Osteocyte (in vitro differentiated cells): ENCODE measurements at places on chromosomes 7 and 10. TPM values are rescaled to one million over a fixed set of nuclear protein-coding genes. Genes with fewer than 3 reads are reported as not detected.

GRCh38 chr7:17444673-17445072, 146.2 kb downstream of the AHR start:
- no peak overlapping the region for H3K4me3 ChIP-seq
- H3K27ac ChIP-seq = peak overlapping the region; percentile 70
- no peaks in the 10 kb centered on the region for H3K27me3 ChIP-seq
- no peak for DNase-seq

DNA sequence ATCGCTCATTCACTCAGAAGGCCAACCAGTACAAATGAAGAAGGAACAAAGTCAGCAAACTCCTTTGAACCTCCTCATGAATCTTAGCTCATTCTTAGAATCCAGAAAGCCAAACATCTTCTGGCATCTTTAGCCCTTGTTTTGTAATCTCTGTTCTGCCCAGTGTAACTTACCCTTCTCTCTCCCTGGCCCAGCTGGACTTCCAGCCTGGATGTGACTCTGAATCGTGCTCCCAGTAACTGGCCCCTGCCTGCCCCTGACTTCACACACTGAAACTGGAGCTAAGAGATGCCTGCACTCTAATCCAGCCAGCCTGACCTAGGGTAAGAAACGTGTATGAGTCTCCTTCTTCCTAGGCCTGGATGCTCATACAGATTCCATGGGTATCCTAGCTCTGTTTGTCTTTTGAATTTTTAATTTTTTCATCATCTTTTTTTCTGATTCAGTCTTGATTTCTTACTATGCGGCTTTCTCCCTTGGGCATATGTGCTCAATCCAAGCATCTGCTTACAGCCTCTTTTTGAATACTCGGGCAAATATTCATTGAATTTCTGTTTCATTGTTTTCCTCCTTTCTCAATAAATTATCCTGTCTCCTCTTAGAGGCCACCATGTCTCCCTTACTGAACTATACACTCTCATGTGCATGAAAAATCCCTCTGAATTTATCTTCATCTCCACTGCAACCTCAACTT, 845.6 kb upstream of the AUTS2 start:
- DNase-seq = no peak
- no peaks in the 10 kb centered on the region for H3K4me1 ChIP-seq
- peaks cover 3% of the 10 kb centered on the region for H3K27me3 ChIP-seq
- H3K36me3 ChIP-seq = no peaks in the 10 kb centered on the region
- H3K27ac ChIP-seq = no peak overlapping the region

The GRID1 gene
- total RNA-seq = 0.11 TPM in 1 of 2 replicates, not detected in the other

The ITGA8 gene
- 6.9 and 7.5 TPM in 2 replicates for total RNA-seq

DNA sequence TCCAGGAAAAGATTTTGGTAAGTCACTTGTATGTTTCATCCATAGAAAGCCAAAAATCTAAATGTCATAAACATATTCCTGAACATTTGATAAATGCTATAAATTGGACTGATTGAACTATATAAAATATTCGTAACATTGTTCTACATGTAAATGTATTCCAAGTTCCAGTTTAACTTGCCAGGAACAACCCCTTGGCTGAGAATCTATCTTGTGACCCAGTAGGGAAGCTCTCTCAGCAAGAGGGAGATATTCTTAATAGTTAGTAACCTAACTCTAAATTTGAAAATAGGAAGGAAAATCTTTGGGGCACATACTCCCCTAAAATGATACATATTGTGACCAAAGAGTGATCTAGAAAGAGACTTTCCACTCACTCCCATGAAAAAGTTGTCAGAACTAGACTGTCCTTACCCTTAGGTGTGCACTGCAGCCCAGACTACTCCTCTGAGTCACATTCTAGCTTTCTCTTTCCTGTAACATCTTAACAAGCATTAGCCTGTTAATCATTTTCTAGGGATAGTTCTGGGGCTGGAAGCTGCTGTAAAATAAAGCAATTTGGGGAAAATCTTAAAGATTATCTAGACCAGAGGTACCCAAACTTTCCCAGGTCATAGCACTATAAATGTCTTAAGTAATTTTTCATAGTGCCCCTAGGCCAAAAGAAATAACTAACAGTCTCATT, 73.7 kb upstream of the SKAP2 start:
- no peak for DNase-seq
- no peaks in the 10 kb centered on the region for H3K36me3 ChIP-seq
- no peak overlapping the region for H3K4me3 ChIP-seq
- no peaks in the 10 kb centered on the region for H3K4me1 ChIP-seq
- H3K27me3 ChIP-seq = peaks cover 3% of the 10 kb centered on the region

The GARIN1A gene
- total RNA-seq = 3.9 TPM in 2 replicates

The CPN1 gene
- total RNA-seq = not detected in 2 replicates

The SPDYE9 gene
- not detected in 2 replicates for total RNA-seq

GRCh38 chr10:64113792-64114191, 592.6 kb downstream of the REEP3 start:
- H3K27me3 ChIP-seq = no peaks in the 10 kb centered on the region
- no peak overlapping the region for H3K27ac ChIP-seq
- no peak for DNase-seq
- H3K36me3 ChIP-seq = no peaks in the 10 kb centered on the region

DNA sequence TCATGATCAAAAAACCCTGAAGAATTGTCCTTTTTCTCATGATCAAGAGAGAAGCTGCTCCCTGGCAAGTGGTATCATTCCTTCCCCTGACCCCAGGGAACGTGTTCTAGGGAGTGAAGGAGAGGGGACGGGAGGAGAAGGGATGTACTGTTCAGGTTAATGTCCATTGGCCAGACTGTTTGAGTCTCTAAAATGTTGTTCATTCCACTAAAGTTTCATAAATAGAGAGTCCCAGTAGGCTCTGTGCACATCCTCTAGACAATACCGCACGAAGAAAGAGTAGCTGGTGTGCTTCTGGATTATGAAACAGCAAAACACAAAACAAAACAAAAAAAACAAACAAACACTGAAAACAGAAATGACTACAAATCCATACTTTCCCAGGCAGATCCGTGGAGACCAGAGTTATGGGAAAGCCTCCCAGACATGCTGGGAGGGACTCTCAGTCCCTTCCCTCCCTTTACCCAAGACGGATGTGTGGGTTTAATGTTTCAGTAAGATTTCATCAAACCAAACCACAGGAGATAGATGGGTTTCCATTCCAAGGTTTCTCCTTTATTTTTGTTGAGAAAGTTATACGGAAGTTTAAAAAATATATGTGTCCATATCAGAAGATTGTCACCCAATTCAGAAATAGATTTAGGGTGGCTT, 66.5 kb upstream of the TNS3 start:
- H3K27me3 ChIP-seq = no peaks in the 10 kb centered on the region
- H3K4me3 ChIP-seq = peak overlapping the region; percentile 1
- H3K4me1 ChIP-seq = peaks cover 62% of the 10 kb centered on the region
- H3K27ac ChIP-seq = peak overlapping the region; percentile 78

The MAP3K8 gene
- 11.5 and 13.7 TPM in 2 replicates for total RNA-seq

GRCh38 chr10:103669243-103669929, 175.9 kb downstream of the NEURL1 start:
- H3K27ac ChIP-seq = no peak overlapping the region
- DNase-seq = no peak
- H3K4me3 ChIP-seq = no peak overlapping the region
- H3K4me1 ChIP-seq = peaks cover 16% of the 10 kb centered on the region

The SORBS1 gene
- total RNA-seq = 1.7 TPM in 2 replicates

GRCh38 chr7:43141091-43141490, 28.6 kb downstream of the HECW1 start:
- H3K36me3 ChIP-seq = no peaks in the 10 kb centered on the region
- H3K4me1 ChIP-seq = peaks cover 29% of the 10 kb centered on the region
- H3K4me3 ChIP-seq = no peak overlapping the region
- no peak overlapping the region for H3K27ac ChIP-seq

DNA sequence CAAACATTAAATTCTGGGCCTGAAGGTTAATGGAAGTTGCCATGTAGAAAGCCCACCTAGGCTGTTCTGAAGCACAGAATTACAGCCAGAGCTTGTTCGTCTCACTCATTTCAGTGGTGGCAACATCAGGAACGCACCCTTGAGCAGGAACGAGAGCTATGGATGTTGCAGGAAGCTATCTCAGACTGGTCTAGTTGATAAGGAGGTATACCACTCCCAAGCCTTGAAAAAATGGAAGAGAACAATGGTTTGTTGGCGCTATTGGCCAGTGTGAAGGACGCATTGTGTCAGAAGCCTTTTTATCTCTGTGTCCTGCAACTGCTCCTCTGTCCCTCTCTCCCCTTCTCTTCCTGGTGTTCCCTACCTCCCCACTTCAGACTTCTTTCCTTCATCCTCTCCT, 60.9 kb upstream of the RAPGEF5 start:
- H3K4me1 ChIP-seq = peaks cover 5% of the 10 kb centered on the region
- no peak for DNase-seq
- H3K36me3 ChIP-seq = no peaks in the 10 kb centered on the region
- H3K27me3 ChIP-seq = no peaks in the 10 kb centered on the region

DNA sequence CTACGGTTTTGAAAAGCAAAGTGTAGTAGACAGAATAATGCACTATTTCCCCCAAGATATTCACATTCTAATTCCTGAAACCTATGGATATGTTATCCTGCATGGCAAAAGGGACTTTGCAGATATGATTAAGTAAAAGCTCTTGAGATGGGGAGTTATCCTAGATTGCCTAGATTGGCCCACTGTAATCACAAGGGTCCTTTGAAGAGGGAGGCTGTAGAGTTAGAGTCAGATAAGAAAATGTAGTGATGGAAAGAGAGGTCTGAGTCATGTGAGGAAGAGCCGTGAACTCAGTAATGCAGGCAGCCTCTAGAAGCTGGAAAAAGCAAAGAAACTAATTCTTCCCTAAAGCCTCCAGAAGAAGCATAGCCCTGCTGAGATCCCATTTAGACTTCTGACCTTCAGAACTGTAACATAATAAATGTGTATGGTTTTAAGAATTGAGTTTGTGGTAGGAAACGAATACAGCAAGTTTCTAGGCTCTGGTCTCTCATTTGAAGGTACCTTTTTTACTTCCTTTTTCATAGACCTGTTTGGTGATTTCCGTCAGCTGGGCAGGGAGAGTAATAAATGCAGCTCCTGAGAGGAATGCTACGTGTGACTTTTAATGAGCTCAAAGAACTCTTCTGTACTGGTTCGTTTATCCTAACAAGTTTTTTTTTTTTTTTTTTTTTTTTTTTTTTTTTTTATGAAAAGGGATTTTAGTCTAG, 41.9 kb upstream of the NXPH1 start:
- no peaks in the 10 kb centered on the region for H3K4me1 ChIP-seq
- H3K4me3 ChIP-seq = no peak overlapping the region
- H3K36me3 ChIP-seq = no peaks in the 10 kb centered on the region
- no peak overlapping the region for H3K27ac ChIP-seq

The LIPK gene
- total RNA-seq = not detected in 2 replicates

GRCh38 chr10:34994565-34995142, 95.5 kb downstream of the CUL2 start:
- H3K4me3 ChIP-seq = no peak overlapping the region
- no peak overlapping the region for H3K27ac ChIP-seq
- peak; percentile 78 for DNase-seq
- no peaks in the 10 kb centered on the region for H3K27me3 ChIP-seq
- no peaks in the 10 kb centered on the region for H3K36me3 ChIP-seq
- peaks cover 13% of the 10 kb centered on the region for H3K4me1 ChIP-seq

DNA sequence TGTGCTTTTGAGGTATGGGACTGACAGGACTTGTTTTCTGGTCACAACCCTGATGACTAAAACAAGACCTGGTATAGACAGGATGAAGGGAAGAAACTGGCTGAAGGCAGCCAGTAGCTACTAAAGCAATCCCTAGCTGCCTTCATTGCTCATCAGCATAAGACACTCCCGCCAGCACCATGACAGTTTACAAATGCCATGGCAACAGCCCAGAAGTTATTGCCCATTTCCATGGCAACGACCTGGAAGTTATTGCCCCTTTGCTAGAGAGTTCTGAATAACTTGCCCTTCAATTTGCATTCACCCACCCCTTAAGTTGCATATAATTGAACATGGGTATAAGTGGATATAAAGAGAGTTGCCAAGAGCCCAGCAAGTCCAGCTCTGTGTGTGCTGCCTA, 169.6 kb upstream of the FAM171A1 start:
- no peak overlapping the region for H3K4me3 ChIP-seq
- H3K27ac ChIP-seq = no peak overlapping the region
- DNase-seq = no peak
- H3K4me1 ChIP-seq = no peaks in the 10 kb centered on the region

The MRC1 gene
- total RNA-seq = not detected in 2 replicates

GRCh38 chr10:78548369-78548768, 514.7 kb downstream of the RPS24 start:
- H3K27me3 ChIP-seq = peaks cover 71% of the 10 kb centered on the region
- H3K4me3 ChIP-seq = no peak overlapping the region
- no peaks in the 10 kb centered on the region for H3K36me3 ChIP-seq

The EN2 gene
- total RNA-seq = 3.3 and 3.4 TPM in 2 replicates

- no peaks in the 10 kb centered on the region for H3K27me3 ChIP-seq
- no peak for DNase-seq
- H3K36me3 ChIP-seq = peaks cover 21% of the 10 kb centered on the region
- H3K4me1 ChIP-seq = peaks cover 16% of the 10 kb centered on the region
- peak overlapping the region; percentile 62 for H3K27ac ChIP-seq
- H3K4me3 ChIP-seq = no peak overlapping the region
Observed at GRCh38 chr7:101411508-101411874, 48.8 kb downstream of the COL26A1 start.

DNA sequence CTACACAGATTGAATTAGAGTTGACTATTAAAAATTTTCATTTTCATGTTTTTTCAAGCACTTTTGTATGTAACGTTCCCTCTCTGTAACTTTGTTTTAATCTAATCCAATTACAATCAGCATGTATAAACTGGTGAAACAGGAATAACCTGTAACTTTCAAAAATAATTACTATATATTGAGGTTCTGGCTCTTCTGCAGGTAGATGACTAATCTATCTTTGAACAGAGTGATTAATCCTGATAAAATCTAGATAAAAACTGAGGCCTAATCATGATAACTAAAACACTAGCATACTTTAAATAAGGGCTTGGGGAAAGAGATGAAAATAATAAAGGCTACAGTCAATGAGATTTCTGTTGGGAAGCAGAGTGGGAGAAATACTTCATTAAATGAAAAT, 101.6 kb upstream of the KCND2 start:
- H3K27me3 ChIP-seq = no peaks in the 10 kb centered on the region
- no peak overlapping the region for H3K4me3 ChIP-seq
- no peaks in the 10 kb centered on the region for H3K36me3 ChIP-seq
- no peak for DNase-seq

- no peak for DNase-seq
- no peaks in the 10 kb centered on the region for H3K27me3 ChIP-seq
- H3K27ac ChIP-seq = no peak overlapping the region
- peaks cover 1% of the 10 kb centered on the region for H3K36me3 ChIP-seq
- H3K4me1 ChIP-seq = peaks cover 1% of the 10 kb centered on the region
- no peak overlapping the region for H3K4me3 ChIP-seq
Observed at GRCh38 chr10:77333610-77334340, 303.8 kb downstream of the KCNMA1 start.

- no peak overlapping the region for H3K27ac ChIP-seq
- DNase-seq = no peak
- no peak overlapping the region for H3K4me3 ChIP-seq
- H3K36me3 ChIP-seq = no peaks in the 10 kb centered on the region
- H3K27me3 ChIP-seq = no peaks in the 10 kb centered on the region
Observed at GRCh38 chr7:101677391-101677790, 48.3 kb upstream of the MYL10 start.

- H3K27me3 ChIP-seq = no peaks in the 10 kb centered on the region
- H3K27ac ChIP-seq = no peak overlapping the region
- H3K36me3 ChIP-seq = peaks cover 30% of the 10 kb centered on the region
- no peak overlapping the region for H3K4me3 ChIP-seq
Observed at GRCh38 chr10:91944880-91945630, 21.5 kb downstream of the BTAF1 start.

The SLC26A4 gene
- total RNA-seq = 0.37 and 0.51 TPM in 2 replicates

GRCh38 chr7:90772410-90772809, 176.3 kb downstream of the CDK14 start:
- H3K4me1 ChIP-seq = peaks cover 17% of the 10 kb centered on the region
- no peak for DNase-seq
- no peak overlapping the region for H3K4me3 ChIP-seq
- no peaks in the 10 kb centered on the region for H3K27me3 ChIP-seq
